Activated CD8-positive, alpha-beta T cell treated with anti-CD3 and anti-CD28 coated beads, Interleukin-2, amount 10 ng/mL, durations not matched to agents 7 days and 5 days (primary cell): ENCODE measurements at places on chromosomes 4 and X.
A peak's percentile ranks its signal among the peaks of the same experiment; 100 is the strongest.

- no peak for DNase-seq
Observed at GRCh38 chr4:121824950-121825349, 1.3 kb upstream of the CCNA2 start.

DNA sequence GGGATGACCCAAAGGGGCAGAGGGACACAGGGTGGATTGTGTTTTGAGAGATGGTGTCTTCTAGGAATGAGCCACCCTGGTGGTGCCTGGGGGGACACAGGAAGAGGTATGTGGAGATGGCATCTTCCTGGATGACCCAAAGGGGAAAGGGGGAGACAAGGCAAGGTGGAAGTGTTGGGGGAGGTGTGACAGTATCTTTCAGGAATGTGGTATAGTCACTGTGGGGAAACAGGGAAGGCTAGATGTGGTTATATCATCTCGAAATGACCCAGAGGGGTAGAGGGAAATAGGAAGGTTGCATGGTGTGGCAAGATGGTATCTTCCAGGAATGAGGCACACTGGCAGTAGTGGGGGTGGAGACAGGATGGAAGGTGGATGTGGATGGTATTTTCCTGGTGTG, 62.9 kb downstream of the MAOA start:
- no peak for DNase-seq

GRCh38 chr4:185542626-185543315, 7.5 kb upstream of the PDLIM3 start:
- no peak for DNase-seq

- DNase-seq = no peak
Observed at GRCh38 chr4:17468619-17469221, 43.2 kb downstream of the QDPR start.

GRCh38 chr4:25330335-25330734, 17.8 kb downstream of the ZCCHC4 start:
- no peak for DNase-seq

DNA sequence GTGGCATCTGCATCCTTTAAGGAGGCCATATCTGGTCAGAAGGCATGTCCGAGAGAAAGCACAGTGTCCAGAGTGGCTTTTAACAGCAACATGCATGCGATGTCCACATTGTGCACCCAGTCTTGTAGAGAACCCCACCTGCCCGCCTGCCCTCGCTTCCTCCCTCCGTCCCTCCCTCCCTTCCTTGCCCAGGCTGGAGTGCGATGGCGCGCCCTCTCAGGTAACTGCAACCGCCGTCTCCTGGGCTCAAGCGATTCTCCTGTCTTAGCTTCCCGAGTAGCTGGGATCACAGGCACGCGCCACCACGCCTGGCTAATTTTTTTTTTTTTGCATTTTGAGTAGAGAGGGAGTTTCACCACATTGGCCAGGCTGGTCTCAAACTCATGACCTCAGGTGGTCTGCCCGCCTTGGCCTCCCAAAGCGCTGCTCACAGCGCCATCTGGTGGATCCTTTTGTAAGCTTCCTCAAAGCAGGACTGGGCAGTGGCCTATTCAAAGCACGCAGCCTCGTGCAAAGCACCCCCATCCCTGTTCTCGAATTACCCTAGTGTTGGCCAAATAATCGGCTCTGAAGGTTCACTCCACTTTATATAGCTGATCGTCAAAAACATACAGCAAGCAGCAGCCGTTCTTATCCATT, 15.0 kb downstream of the BRCC3 start:
- DNase-seq = peak; percentile 45

- peak; percentile 89 for DNase-seq
Observed at GRCh38 chr4:140150886-140151698, 2.9 kb downstream of the MAML3 start.

GRCh38 chrX:80879916-80880315, 70.2 kb upstream of the BRWD3 start:
- DNase-seq = no peak

DNA sequence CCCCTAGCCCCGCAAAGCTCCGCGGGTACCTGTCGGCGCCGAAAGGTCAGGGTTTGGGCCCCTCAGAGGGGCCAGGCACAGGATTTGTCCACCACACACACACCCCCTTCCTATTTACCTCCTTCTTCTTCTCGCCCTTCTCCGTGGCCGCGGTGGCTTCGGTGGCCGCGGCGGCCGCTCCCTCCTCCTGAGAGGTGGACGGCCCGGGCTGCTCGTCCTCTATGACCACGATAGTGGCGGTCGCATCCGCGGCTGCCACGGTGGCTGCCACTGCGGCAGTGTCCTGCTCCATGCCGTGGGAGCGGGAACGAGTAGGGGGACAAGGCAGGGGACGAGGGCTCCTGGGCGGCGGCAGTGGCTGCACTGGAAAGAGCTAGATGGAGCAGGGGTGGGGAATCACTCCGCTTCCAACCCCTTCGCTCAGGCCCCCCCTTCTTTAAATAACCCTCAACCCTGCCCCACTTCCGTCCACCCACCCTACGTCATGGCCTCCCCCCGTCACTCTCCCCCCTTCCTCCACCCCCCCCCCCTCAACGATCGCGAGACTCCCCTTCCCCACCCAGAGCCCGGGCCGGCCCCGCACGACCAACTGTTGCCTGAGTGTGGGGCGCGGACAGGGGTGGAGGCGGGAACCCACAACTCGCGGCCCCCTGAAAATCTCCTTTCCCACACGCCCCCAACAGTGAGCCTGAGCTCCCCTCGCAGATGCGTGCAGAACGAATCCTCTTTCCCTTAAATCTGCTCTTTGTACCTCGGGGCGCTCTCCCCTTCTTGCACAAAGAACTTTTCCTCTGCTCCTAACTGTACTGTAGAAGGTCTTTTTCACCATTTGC, at the start of gene SMARCA1:
SMARCA1 (minus strand) TSS at position 412 of the 833 bp plus-strand sequence; CDS start at position 292, 120 bp downstream.
- DNase-seq = no peak

DNA sequence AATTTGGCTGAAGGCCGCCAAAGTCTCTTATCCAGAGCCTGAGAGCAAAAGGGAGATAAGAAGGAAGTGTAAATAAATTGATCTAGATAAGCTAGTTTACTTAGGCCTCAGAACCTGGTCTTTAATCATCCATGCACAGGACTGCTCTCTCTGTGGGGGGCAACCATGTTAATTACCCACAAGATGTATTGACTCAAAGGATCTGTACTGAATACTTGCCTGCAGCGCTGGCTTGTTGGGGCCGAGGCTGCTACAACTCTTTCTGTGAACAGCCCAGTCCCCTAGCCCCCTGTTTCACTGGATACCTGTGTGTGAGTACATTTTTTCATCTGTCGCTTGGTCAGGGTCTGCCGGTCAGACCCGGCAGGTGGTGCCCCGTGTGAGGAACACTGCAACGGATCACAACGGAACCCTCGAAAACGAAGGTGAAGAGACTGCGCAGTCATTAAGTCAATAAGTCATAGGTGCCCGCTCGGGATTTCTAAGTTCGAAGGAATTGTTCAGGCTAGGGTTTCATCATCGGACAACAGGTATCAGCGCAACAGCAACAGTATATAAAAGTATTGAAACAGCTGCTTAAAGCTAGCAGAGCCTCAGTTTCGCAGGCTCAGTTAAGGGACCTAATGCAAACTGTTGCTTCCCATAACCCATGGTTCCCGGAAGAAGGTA, 8.3 kb downstream of the MAGEA11 start:
- DNase-seq = no peak

- no peak for DNase-seq
Observed at GRCh38 chrX:31931225-31931624, 859.4 kb upstream of the FTHL17 start.

DNA sequence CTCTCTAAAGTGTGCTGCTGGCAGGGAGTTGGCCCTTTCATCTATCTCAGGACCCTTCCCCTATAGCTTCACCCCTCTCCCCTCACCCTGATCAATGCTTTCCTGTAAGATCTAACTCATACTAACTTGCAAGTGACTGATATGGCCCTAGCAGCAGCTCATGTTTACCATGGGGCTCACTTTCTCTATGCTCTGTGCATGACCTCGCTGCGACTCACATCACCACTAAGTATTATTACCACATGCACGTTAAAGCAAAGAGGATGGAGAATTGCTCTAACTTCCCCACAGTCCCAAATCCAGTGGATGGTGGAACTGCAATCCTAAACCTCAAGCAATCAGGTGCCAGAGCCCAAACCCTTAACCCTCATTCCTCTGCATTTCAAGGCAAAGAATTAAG, 626.6 kb downstream of the MID1IP1 start:
- no peak for DNase-seq

DNA sequence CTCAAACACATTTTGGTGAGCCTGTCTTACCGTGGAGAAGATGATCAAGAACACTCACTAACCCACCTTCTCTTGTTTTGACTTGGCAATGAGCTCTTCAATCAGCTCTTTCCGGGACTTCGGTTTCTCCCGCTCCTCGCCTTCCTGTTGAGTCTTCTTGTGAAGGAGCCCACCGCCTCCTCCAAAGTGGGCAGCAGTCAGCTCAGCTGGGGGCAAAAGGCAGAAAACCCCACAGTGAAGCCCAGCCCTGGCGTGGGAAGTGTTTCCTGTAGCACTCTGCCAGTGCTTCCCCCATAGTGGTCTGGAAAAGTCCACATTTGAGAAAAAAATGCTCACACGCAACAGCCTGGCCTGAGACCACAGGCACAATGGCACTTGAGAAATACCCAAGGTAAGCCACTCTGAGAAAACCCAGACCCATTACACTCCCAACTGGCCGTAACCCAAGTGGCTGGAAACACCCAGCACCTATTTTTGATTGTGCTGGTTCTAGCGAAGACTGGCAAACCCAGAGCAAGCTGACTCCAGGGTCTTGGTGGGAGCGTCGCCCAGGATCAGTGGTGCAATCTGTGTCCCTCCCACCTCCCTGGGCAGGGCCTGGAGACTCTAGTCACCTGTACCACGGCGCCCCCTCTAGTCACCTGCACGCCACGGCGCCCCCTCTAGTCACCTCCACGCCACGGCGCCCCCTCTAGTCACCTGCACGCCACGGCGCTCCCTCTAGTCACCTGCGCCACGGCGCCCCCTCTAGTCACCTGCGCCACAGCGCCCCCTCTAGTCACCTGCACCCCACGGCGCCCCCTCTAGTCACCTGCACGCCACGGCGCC, 8.6 kb downstream of the NOP14 start:
- peak; percentile 53 for DNase-seq

DNA sequence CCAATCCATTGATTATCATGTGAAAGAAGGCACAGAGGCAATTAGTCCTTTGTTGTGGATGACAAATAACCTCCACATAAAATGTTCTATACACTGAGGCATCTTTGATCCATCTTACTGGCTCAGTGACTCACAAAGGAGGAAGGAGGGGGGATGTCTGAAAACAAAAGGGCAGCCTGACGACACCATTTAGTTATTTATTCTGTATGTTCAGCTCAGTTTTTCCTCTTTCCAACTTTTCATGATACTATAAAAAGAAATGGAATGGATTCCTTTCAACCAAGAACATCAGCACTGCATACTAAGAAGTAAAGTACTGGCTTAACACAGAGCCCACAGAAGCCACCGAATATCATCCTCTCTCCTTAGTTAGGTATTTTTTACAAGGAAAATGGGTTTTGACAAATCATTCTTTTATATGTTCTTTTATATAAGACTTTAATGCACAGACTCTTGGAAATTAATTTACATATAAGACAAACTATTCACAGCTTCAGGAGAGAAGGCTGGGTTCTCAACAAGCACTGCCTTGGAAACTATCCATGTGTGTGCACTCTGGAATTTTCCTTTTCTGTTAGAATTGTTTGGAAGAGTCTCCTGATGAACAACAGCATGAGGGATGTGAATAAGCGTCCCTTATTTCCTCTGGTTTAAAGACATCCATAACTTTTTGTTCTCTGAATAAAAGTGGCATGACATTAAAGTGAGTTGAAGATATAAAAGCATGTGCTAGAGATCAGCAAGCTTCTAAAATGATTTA, 135.6 kb downstream of the TSPAN5 start:
- no peak for DNase-seq

- DNase-seq = no peak
Observed at GRCh38 chrX:16186380-16187007, 19.2 kb downstream of the MAGEB17 start.

DNA sequence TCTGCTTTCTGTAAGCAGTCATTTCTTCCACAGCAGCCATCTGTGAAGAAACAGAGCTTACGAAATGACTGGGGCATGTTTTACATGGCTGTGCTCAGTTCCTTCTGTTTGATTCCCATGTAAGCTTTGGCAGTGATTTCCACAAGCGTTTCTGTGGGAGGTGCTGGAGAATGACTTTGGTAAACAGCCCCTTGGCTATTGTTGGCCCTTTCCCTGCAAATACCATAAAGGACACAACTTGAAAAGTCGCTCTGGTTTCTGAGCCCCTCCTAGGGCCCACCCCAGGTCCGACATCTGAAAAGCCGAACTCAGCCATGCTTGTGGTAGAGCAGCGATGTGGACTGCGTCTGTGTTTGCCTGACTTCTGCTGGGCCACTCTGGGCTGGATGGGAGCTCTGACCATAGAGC, 3.7 kb downstream of the LIMCH1 start:
- no peak for DNase-seq

GRCh38 chr4:81921751-81922159, 450.0 kb upstream of the RASGEF1B start:
- no peak for DNase-seq

- no peak for DNase-seq
Observed at GRCh38 chr4:151700566-151701316, 60.1 kb downstream of the GATB start.

DNA sequence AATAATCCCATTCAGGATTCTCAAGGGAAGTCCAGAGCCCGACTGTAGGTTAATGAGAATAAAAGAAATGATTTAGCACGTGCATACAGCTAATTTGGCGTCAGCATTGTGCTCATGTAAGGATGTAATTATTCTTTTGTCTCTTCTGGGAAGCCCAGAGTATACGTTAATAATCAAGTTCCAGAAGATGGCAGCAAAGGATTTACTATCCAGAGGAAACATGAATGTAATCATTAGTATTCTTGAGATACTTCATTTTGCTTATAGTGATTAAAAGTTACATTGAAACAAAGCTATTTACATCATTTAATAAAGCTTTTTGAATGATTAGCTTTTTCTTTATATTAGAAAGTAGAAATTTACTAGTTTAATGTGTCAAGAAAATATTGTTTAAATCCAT, 27.1 kb upstream of the MAP9 start:
- DNase-seq = no peak

DNA sequence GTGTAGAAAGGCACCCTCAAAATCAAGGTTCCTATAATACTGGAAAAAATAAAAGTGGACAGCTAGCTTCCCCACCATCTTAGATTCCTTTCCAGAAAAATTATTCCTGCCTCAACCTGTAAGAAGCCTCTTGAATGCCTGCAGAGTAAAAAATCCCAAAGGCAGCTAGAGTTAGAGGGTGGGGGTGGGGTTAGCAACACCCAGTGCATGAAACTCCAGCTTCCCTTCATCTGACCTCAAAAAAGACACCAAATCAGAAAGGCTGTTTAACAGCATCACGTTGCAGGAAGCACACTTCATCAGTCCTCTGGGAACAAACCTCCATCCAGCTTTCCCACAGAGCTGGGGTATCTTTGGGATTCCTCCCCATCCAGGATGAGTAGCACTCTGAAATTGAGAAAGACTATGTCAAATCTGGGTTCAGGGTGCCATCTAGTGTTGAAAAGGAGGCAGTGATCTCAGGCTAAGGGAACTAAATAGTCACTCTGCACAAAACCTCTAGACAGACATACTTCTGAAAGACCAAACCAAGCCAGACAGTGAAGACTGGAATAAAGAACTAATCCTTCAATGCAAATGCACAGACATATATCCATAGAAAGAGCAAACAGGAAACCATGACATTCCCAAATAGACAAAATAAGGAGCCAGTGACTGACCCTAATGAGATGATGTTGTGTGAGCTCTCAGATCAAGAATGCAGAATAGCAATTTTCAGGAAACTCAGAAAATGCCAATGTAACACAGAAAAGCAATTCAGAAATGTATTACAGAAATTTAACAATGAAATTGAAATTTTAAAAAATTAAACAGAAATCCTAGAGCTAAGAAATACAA, 97.9 kb downstream of the ARHGEF9 start:
- peak; percentile 24 for DNase-seq
